Fibroblast of skin of right biceps (primary cell): ENCODE measurements at places on chromosomes 6 and 20.

- no peak for DNase-seq
Measured at GRCh38 chr6:47086051-47086770, 44.1 kb upstream of the ADGRF1 start.

GRCh38 chr6:109174916-109175315, 79.6 kb downstream of the CEP57L1 start:
- DNase-seq, result peak; percentile 78

DNA sequence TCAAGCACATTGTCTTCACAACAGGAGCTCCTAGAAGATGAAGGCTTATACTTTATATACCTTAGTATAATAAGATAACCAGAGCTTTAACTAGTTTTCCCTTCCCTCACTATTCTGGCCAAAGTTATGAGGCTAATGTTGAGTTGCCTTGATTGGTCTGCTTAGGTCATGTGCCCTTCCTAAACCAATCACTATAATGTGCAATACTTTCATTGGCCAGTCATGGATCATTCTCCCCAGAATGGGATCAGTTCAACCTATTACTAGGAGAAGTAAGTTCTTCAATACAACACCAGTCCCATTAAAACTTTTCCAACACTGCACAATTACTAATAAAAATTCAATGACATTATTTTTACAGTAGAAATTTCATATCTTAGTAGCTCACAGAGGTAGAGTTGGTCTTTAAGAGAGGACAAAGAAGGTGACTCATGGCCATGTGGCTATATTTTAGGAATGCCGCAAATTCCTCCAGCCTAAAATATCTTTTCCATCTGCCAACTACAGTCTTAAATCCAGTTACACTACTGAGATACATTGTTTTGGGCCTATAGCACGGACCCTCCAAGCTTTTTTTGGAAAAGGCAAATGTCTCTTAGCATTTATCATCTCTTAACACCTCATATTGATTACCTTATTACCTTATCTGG, 12.5 kb upstream of the POU3F2 start:
- peak; percentile 37 for DNase-seq

GRCh38 chr6:157538168-157538567, 157.2 kb downstream of the ZDHHC14 start:
- DNase-seq, result no peak

DNA sequence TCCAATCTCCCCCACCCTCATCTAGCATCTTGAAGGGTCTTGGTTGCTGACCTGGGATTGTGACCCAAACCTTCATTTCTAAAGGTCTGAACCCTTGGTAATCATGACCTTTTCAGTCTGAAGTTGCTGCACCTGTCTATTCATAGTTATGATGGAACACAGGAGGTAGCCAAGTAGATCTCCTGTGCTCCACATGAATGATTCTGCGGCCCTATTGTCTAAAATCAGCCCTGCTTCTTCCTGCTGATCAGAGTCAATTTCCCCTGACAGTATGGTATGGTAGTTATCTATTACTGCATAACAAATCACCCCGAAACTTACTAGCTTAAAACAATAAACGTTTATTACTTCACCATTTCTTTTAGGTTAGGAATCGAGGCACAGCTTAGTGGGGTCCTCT, 9.0 kb downstream of the OR2B6 start:
- DNase-seq, result no peak

DNA sequence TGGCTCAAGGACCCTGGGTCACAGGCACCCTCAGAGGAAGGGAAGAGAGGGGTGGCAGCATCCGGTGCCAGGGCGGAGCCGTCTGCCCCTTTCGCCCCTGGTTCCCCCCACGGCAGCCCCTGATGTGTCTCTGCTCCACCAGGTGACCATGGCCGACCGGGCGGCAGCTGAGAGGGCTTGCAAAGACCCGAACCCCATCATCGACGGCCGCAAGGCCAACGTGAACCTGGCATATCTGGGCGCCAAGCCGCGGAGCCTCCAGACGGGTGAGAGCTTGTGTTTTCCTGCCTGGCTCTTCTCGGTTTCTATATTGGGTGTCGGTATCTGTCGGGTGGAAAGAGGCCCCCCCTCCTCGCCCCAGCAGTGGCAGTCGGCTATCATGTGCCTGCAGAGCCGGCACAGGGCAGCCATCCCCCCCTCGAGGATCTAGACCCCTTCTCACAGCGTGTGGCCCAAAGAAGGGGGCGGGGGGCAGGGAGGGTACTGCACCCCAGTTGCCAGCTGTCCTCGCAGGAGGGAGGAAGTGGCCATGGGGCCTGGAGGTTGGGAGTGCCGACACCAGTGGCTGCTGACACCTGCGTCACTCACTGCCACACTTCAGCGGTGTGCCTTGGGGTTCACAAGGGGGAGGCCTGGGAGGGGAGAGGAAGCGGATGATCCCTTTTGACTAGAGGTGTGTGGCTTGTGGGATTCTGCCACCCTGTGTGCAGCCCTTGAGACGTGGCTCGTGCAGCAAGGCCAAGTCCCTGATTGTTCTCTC, 1.5 kb downstream of the RBM38 start:
- no peak for DNase-seq

GRCh38 chr6:157203312-157203744, 120.0 kb downstream of the TMEM242 start:
- DNase-seq, result no peak

- DNase-seq, result no peak
Measured at GRCh38 chr6:134357022-134357487, 39.1 kb upstream of the SGK1 start.

DNA sequence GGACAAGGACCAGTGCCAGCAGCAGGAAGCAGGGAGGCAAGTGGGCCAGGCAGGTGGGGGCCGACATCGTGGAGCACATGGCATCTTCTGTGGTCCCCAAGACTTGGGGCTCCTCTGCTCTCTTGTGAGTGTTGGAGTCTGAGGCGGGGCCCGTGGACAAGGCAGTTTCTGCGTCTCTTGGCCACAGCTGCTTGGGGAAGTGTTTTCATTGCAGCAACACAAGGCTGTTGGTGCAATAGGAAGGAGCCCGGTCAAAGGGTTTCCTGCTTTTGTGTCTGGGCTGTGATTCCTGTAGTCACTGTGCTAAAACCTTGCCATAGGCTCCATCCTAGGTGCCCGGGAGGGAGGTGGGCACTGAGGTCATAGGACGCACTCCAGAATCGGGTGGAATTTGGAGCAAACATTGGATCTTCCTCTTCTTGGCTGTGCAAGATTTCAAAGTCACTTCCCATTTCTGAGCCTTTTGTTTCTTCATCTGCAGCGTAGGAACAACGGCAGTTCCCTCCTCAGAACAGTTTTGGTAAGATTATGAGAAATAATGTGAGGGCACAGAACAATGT, at the start of gene SIRPB2:
TSS of gene SIRPB2 (minus strand) at position 140 of the 560 bp plus-strand sequence. CDS start at position 79, 61 bp downstream.
- no peak for DNase-seq

GRCh38 chr6:35973670-35974222, 50.7 kb downstream of the SLC26A8 start:
- no peak for DNase-seq

DNA sequence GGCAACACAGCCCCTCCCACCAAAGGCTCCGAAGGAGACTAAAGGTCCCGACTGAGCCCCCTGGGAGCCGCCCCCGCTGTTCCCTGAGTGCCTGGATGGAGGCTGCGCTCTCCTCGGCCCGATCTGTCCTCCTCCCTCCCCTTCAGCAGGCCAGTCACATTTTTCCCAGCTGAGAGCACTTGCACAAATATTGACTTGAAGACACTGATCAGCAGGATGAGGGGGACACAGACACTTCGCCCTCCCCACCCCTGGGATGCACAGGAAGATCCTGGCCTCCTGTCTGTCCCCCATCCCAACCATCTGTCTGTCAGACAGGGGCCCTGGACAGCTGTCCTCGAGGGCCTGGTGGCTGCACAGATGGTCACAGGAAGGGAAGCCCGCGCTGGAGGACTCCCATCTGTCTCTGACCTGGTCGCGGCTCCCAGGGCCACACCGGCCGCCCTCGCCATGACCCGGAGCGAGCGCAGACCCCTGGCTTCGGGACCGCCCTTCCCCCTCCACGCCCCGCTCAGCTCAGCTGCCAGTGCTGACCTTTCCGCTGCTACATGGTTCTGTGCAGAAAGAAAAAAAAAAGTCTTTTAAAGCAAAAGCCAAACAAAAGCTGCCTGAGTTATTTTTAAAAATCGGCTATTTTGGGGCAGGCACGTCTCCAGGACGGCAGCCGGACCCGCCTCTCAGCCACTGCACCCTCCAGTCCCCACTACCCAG, 11.1 kb downstream of the LAMA5 start:
- no peak for DNase-seq

DNA sequence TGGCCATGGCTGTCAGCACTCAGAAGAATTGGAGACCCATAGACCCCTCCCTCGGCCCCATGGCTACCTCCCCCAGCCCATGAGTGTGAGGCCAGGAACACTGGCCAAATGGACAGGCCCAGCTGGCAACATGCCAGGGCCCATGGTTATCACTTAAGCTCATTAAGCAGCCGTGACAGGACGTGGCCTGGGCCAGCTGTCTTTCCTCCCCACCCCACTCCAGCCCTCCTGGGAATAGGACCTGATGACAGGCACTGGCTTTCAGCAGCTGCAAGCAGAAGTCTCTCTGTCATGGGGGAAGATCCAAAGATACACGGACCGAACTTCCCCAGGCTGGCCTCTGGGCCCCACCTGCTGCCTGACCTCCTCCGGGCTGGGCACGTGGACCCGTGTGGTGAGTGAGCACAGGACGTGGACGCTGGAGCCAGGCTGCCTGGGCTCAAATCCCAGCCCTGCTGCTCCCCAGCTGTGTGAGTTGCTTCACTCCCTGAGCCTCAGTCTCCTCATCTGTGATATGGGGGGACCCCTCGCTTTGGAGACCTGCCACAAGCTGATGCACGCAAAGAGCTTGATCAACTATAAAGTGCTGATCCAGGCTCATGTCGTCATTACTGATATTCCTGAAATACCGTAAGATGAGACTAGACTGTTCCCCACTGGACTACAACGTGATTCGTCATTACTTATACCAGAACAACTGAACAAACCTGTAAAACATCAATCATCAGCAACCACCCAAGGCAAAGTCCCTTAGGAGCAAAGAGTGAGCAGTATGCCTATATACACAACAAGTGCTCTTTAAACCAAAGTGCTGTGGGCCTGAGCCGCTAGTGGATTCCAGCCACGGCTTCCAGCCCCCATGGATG, 22.0 kb upstream of the VSTM2L start:
- DNase-seq, result no peak

DNA sequence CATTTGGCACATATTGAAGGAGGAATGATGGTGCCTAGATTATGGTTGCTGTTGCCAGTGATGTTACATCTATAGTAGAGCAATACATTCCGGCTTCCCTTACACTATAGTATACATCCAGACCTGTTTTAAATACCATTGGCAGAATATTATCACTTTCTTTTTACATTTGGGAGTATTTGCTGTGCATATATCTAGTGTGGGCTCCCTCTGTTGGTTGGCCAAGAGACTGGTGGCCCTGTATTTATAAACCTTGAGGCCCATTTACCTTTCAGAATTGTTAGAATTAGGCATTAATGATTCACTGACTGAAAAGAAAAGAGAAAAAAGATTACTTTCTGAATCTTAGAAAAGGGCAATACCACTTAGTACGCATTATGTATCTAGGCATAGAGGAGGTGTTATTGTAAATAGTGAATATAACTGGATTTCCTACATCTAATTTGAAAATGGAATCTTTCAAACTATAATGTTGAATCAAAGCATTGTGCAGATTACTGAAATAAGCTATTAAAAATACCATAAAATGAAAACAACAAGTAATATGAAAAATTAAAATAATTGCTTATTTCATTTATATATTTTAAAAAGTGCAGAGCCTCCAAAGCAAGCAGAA, 628.8 kb upstream of the MAN1A1 start:
- DNase-seq, result peak; percentile 19

- no peak for DNase-seq
Measured at GRCh38 chr6:81589465-81590313, 162.8 kb downstream of the TENT5A start.

DNA sequence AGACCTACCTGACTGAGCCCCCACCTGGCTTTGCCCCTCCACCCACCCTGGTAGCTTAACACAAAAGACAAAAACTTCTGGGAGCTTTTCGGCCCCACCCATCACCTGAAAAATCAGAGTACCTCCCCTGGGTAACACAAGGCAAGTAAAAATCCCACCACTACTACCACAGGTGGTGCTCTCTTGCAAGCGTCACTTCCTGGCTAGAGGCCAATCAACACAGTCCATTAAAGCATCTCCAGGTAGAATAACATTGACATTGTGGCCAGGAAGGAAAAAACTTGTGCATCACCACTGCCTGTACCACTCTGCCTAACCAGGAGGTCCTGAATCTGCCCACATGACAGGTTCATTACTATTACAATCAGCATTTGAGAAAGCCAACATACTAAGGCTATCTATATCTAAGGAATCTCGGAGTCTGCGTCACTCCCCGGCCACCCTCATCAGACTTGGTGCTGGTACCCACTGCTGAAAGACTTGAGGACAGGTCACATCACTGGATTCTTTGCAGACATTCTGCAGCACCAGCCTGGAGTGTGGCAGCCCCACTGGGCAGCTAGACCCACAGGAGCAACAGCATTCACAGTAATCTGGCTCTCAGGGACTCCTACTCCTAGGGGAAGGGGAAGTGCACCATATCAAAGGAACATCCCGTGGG, 125.9 kb downstream of the CDK19 start:
- no peak for DNase-seq

GRCh38 chr6:134669485-134669884, 280.4 kb downstream of the ALDH8A1 start:
- no peak for DNase-seq

- DNase-seq, result no peak
Measured at GRCh38 chr6:90650041-90650940, 63.4 kb upstream of the MAP3K7 start.

DNA sequence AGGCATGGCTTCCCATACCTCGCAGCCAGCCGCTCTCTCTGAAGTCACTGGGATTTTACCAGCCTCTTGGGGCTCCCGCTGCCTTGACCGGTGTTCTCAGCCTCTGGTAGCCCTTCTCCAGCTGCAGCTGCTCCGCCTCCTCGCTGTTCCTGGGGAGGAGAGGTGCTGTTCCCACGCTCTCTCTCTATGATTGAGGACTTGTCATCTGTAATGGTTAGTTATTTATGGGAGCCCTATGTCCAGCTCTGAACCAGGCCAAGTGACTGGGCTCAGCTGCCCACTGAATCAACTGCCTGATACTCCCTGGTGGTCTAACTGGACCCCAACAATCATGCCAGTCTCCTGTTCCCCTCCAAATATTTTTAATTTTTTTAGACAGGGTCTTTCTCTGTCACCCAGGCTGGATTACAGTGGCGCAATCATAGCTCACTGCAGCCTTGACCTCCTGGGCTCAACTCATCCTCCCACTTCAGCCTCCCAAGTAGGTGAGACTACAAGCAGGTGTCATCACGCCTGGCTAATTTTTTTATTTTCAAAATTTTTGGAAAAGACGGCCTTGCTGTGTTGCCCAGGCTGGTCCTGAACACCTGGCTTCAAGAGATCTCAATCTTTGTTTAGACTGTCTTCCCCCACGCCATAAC, 4.8 kb upstream of the SLC4A11 start:
- no peak for DNase-seq

- DNase-seq, result peak; percentile 87
Measured at GRCh38 chr6:44056392-44057237, 70.6 kb downstream of the MRPL14 start.

GRCh38 chr6:12289365-12289919, 719 bp upstream of the EDN1 start:
- DNase-seq, result peak; percentile 74

GRCh38 chr6:169966312-169967181, 215.1 kb downstream of the ERMARD start:
- no peak for DNase-seq
